Ascending aorta (tissue), 2 donors: ENCODE measurements at places on chromosomes 11 and 22. TPM values are rescaled to one million over a fixed set of nuclear protein-coding genes. Genes with fewer than 3 reads are reported as not detected.
A peak's percentile ranks its signal among the peaks of the same experiment; 100 is the strongest.

The GPHA2 gene
- total RNA-seq: not detected

The TRPC6 gene
- 4.8 TPM for total RNA-seq

The CD248 gene
- total RNA-seq: 193 TPM

The SLC25A18 gene
- total RNA-seq: not detected

The CBLIF gene
- 2.6 TPM for total RNA-seq

- H3K36me3 ChIP-seq: no peaks in the 10 kb centered on the region
- peak; percentile 77 for DNase-seq
- no peak overlapping the region for H3K4me3 ChIP-seq
- no peaks in the 10 kb centered on the region for H3K27me3 ChIP-seq
- no peak overlapping the region for H3K27ac ChIP-seq
Observed at GRCh38 chr11:1153951-1154493, 3.7 kb upstream of the MUC5AC start.

DNA sequence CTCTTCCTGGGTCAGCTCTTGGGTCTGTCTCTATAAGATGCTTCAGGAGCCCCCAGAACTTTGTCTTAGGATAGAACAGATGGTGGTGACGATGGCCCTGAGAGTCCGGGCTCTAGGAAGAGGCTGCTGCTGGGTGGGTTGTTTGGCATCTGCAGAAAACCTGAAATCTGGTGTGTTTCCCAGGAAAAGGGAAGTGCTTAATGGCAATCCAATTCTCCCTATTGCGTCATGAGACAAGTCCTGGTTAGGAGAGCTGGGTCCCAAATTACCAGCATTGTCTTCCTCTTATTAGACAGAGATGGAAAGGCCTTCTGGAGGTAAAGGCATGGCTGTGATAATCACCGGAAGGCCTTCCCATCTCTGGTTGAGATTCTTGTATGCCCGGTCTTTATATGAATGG, 48.9 kb upstream of the GRAMD1B start:
- no peaks in the 10 kb centered on the region for H3K36me3 ChIP-seq
- no peak overlapping the region for H3K27ac ChIP-seq
- no peak for DNase-seq

- H3K27ac ChIP-seq: no peak overlapping the region
- no peaks in the 10 kb centered on the region for H3K36me3 ChIP-seq
- H3K4me3 ChIP-seq: no peak overlapping the region
Observed at GRCh38 chr11:17643506-17644405, 75.6 kb upstream of the MYOD1 start.

- no peaks in the 10 kb centered on the region for H3K36me3 ChIP-seq
- no peak for DNase-seq
- peaks cover 32% of the 10 kb centered on the region for H3K4me1 ChIP-seq
- no peak overlapping the region for H3K4me3 ChIP-seq
Observed at GRCh38 chr11:2306877-2307500, 5.2 kb downstream of the TSPAN32 start.

DNA sequence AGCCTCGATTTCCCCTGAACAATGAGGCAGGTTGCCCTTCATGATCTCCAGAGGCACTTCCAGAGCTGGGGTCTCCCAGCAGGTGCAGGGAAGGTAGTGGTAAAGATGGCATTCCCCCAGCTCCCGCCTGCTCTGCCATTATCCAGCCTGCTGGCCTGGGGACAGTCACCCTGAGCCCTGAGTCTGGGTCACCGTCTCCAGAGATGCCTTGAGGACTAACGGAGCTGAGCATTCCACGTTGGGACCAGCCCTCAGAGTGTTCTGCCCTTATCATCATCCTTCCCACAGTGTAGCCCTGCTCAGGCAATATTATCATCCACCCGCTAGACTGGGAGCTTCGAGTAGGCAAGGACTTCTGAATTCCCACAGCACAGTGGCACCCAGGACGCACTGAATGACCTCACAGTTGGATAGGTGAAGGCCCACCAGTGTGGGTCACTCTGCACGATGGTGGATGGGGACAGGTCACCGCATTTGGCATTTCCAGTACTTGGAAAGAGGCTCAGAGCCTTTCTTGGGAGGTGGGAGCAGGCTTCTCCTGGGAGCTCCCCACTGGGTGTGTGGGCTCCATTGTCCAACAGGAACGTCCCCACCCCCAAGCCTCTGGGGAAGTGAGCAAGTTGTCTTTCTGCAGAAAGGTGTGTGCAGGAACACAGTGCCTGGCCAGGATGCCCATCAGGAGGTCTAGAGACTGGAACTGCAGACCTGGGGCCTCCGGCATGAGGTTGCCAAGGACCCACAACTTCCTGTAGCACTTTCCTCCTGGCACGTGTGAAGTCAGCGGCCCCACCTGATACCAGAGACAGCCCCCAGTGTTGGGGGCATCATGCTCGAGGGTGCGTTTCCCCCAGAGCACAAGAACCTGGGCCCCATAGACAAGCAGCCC, 51.4 kb upstream of the WNT7B start:
- no peaks in the 10 kb centered on the region for H3K36me3 ChIP-seq
- no peaks in the 10 kb centered on the region for H3K27me3 ChIP-seq
- H3K4me3 ChIP-seq: peak overlapping the region; percentile 67
- peak overlapping the region; percentile 64 for H3K27ac ChIP-seq

GRCh38 chr11:76736773-76737495, 46.2 kb upstream of the TSKU start:
- H3K27ac ChIP-seq: no peak overlapping the region
- no peaks in the 10 kb centered on the region for H3K27me3 ChIP-seq
- no peak overlapping the region for H3K4me3 ChIP-seq
- H3K4me1 ChIP-seq: no peaks in the 10 kb centered on the region
- H3K36me3 ChIP-seq: no peaks in the 10 kb centered on the region

DNA sequence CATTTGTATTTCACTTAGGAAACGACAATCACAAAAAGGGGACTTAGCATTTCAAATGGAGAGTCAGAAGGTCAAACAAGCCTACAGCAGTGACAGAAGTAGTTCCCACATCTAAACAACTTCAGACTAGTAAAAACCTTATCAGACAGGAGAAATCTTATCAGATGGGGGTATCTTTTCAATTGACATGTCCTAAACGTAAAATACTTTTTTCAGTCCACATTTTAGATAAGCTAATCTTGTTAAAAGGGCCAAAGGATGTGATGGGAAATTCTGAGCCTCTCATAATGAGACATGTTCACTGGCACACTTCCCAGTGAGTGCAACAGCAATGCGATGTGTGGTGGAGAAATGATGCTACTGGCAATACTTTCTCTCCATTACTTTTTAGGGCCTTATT, 2.4 kb downstream of the MAPK1 start:
- peaks cover 41% of the 10 kb centered on the region for H3K4me1 ChIP-seq
- DNase-seq: peak; percentile 87
- no peak overlapping the region for H3K27ac ChIP-seq
- no peaks in the 10 kb centered on the region for H3K36me3 ChIP-seq

DNA sequence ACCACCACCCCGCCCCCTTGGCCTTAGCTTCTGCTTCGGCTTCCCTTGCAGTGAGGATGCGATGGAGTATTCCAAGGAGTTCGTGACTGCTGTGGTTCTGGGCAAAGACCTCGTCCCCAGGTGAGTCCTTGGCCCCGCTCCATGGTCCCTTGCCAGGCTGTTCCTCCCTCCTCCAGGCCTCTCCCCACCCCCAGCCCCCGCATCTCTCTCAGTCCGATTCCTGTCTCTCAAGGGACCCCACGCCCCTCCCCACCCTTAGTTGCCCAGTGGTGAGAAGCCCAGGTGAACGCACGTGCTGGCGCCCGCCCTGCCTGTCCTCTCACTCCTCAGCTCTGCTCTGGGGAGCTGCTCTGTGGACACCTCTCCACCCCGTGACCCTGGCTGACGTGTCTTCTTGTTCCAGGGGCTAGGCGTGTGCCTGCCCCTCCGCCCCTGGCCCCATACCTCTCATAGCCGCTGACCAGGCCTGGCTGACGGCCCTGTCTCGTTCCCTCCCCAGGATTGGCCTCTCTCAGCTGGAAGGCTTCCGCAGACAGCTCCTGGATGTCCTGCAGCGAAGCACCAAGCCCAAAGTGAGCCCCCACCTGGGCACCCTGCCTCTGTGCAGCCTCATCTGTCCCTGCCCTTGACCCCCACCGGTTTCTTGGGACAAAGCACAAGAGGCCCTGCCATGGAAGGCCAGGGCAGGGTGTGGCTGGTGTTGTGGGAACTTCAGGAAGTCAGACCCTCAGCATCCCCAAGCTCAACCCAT, 14.6 kb upstream of the MYRF start:
- no peaks in the 10 kb centered on the region for H3K27me3 ChIP-seq
- H3K4me1 ChIP-seq: peaks cover 4% of the 10 kb centered on the region
- H3K4me3 ChIP-seq: no peak overlapping the region
- DNase-seq: no peak
- H3K27ac ChIP-seq: no peak overlapping the region

DNA sequence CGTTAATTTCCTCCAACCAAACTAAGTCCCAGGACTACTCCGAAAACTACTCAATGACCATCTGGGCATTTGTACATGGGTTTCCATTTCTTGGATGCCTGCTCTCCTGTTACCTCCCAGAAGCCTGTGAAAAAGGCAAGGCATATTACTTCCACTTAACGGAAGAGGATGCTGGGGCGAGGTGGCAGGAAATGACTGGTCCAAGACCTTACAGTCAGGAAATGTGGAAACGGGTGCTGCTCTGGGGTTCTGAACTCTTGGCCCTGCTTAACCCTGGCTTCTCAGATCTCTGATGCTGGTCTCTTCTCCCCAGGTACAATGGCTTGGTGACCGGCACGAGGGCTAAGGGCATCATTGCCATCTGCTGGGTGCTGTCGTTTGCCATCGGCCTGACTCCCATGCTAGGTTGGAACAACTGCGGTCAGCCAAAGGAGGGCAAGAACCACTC, 12.9 kb downstream of the ADORA2A start:
- DNase-seq: peak; percentile 52
- no peaks in the 10 kb centered on the region for H3K36me3 ChIP-seq
- no peaks in the 10 kb centered on the region for H3K27me3 ChIP-seq
- H3K4me3 ChIP-seq: no peak overlapping the region

GRCh38 chr11:102010776-102011494, 36.3 kb upstream of the CFAP300 start:
- no peak overlapping the region for H3K4me3 ChIP-seq
- no peaks in the 10 kb centered on the region for H3K27me3 ChIP-seq
- H3K36me3 ChIP-seq: no peaks in the 10 kb centered on the region
- H3K4me1 ChIP-seq: no peaks in the 10 kb centered on the region
- DNase-seq: peak; percentile 73

- H3K27me3 ChIP-seq: no peaks in the 10 kb centered on the region
- no peak overlapping the region for H3K27ac ChIP-seq
- H3K4me3 ChIP-seq: no peak overlapping the region
- no peaks in the 10 kb centered on the region for H3K4me1 ChIP-seq
- no peak for DNase-seq
Observed at GRCh38 chr11:16771350-16772140, 33.1 kb downstream of the C11orf58 start.

DNA sequence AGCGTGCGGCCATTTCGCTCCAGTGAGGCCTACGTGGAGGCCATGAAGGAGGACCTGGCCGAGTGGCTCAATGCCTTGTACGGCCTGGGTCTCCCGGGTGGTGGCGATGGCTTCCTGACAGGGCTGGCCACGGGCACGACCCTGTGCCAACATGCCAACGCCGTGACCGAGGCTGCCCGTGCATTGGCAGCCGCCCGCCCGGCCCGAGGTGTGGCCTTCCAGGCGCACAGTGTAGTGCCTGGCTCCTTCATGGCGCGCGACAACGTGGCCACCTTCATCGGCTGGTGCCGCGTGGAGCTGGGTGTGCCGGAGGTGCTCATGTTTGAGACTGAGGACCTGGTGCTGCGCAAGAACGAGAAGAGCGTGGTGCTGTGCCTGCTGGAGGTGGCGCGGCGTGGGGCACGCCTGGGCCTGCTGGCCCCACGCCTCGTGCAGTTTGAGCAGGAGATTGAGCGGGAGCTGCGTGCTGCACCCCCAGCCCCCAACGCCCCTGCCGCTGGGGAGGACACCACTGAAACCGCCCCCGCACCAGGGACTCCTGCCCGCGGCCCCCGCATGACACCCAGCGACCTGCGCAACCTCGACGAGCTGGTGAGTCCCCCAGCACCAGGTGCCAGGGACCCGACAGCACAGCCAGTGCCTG, 1.8 kb downstream of the GAS2L1 start:
- peaks cover 43% of the 10 kb centered on the region for H3K4me1 ChIP-seq
- H3K27me3 ChIP-seq: no peaks in the 10 kb centered on the region

DNA sequence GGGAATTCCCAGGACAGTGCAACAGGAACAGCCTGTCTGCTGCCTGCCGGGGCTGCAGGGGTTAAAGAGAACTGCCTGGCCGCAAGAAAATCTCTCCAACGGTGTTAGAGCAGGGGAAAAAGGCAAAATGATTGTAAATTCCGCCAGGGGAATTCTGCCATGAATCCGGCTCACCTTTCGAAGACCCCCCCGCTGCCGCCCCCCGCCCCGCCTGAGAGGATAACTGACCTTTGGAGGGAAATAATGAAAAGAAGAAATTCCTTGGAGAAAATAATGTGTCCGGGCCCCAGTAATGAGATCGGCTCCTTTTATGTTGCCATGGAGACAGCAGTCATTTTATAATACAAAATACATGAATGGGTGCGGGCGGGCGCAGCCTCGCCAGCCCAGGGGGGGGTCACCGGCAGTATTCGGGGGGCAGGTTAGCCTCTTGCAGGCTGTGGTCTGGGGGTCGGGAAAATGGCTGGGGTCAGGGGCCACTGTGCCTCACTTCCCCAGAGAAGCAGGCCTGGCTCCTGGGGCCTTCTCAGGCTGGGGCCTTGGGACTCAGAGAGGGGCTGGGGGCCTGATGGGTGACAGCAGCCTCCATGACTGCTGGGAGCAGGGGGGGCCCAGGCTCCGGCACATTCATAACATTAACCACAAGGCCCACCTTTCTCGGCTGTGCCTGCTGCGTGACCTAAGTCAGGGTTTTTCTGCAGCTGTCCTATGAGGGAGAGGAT, 228.1 kb downstream of the MN1 start:
- no peaks in the 10 kb centered on the region for H3K4me1 ChIP-seq
- H3K4me3 ChIP-seq: no peak overlapping the region
- no peak overlapping the region for H3K27ac ChIP-seq
- no peaks in the 10 kb centered on the region for H3K36me3 ChIP-seq

DNA sequence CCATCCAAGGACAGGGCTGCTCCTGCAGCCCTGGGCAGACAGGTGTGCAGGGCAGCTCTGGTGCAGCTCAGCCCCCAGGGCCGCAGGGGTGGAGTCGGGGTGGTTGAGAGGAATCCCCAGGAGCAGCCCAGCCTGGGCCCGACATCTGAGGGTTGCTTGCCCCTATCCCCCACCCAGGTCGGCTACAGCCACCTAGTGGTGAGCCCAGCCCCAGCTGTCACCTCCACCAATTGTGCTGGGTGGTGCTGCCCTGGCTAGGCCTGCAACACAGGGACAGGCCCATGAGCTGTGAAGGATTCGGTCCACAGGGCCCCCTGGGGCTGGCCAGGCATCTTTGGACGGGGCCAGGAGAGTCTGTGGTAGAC, 29.6 kb downstream of the RTN4R start:
- no peaks in the 10 kb centered on the region for H3K36me3 ChIP-seq
- H3K27me3 ChIP-seq: no peaks in the 10 kb centered on the region
- no peak for DNase-seq
- H3K4me1 ChIP-seq: peaks cover 22% of the 10 kb centered on the region
- H3K27ac ChIP-seq: no peak overlapping the region
- no peak overlapping the region for H3K4me3 ChIP-seq

- H3K27me3 ChIP-seq: no peaks in the 10 kb centered on the region
- no peak overlapping the region for H3K27ac ChIP-seq
- no peak overlapping the region for H3K4me3 ChIP-seq
- H3K36me3 ChIP-seq: peaks cover 6% of the 10 kb centered on the region
- no peaks in the 10 kb centered on the region for H3K4me1 ChIP-seq
Observed at GRCh38 chr22:24420072-24420976, 7.1 kb upstream of the ADORA2A start.

- no peaks in the 10 kb centered on the region for H3K27me3 ChIP-seq
- no peak overlapping the region for H3K27ac ChIP-seq
- no peak for DNase-seq
- H3K36me3 ChIP-seq: no peaks in the 10 kb centered on the region
- H3K4me3 ChIP-seq: no peak overlapping the region
Observed at GRCh38 chr22:25053153-25053805, 100.8 kb downstream of the KIAA1671 start.
